ENCODE measurements at places on chromosomes 7 and 10.

DNA sequence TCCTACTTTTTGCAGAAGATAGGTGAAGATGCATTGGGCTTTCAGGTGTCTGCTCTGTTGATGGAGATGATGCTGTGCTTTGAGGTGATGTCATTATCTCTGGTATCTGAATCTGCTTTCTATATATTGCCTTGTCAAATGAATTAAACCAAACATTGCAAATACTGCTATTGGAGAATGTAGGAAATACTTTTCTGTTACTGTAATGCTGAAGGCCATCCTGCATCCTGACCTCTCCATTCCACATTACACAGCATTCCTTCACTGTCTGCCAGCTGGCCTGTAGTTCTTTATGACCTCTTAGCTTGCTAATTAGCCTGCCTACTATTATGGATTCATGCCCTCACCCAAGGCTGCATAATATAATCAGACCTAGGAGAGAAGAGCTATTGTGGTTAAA is 73.2 kb downstream of the VCL start:
- no peak for DNase-seq

DNA sequence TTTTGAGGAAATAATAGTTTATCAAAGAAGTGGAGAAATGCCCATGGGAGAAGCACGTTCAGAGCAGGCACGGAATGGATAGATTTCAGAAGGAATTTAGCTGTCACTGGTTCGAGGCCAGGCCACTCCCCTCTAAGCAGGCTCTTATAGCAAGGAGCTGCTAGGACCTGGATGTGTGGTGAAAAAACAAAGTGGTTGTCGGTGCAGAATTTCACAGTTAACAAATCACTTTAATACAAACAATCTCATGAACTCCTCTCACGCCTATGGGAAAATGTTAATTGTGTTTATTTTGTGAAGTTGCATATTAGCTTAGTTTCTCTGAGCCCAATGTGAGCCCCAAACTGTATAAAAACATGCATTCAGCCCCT is 176.3 kb downstream of the PKD1L1 start:
- DNase-seq, result no peak

DNA sequence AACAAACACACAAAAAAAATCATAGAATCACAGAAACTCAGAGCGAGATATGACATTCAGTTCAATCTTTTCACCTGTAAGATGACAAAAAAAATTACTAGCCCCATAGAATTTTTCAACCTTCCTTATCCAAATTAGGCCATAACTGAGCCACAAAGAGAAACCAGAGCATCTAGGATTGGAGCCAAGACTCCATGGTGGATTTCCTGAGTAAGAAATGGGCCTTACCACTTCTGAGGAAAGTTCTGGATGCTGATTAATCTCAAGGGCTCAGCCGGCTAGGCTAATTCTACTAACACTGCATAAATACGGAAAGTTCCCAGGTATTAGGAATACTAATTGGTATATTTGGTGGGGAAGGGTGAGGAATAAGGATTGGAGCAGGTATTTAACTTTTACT is 16.8 kb downstream of the LIPM start:
- DNase-seq, result no peak

- DNase-seq, result peak; percentile 73
These were observed 30.2 kb upstream of the ANKRD2 start for GRCh38 chr10:97542169-97543024.

DNA sequence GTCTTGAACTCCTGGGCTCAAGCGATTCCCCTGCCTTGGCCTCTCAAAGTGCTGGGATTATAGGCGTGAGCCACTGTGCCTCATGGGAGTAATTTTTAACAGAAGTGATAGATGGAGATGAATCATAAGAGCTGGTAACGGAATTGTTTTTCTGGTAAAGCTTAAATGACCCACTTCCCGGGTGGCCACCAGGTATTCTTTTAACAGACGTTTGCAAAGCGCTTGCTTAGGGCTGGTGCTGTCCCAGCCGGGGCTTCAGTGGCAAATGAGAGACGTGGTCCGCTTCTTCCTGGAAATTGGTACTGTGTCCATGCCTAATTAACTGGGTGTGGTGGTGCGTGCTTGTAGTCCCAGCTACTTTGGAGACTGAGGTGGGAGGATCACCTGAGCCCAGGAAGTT is 23.5 kb downstream of the CAMK1D start:
- no peak for DNase-seq

- DNase-seq, result no peak
These were observed 410.3 kb downstream of the NEBL start for GRCh38 chr10:20486791-20487190.

DNA sequence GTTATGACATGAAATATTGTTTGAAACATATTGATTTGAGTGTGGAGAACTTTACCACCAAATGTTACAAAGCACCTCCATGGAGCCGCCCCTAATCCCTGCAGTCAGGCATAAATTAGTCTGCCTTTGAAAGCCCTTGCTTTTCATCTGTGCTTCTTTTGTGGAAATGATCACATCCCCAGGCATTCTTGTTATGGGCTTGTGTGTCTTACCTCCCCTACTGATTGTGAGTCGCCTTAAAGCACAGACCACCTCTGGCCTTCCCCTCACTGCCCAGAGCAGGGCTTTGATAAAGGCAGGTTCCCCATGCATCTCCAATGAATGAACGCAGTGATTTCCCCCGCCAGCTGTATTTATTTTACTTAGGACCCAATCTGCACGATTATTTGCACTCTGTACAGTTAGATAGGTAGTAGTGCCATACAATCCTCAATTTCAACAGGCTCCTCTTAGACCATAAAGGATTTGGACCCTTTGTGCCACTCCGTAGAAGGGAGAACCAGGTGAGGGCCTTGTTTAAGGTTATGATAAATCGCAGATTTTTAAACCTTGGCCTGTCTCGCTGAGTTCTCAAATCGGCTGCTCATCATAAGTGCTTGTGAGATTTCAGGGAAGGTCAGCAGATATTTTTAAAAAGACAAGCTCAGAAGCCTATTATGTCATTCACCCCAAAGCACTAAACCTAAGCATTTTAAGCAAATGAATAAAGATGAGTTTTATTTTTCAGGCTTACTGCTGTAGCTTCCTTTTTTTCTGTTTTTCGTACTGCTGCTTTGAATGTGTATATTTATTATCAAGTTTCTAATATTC is 107.8 kb downstream of the CUBN start:
- DNase-seq, result peak; percentile 69

GRCh38 chr7:93238131-93238530 is 6.0 kb downstream of the VPS50 start:
- no peak for DNase-seq

GRCh38 chr10:3803927-3804741 is 19.1 kb upstream of the KLF6 start:
- DNase-seq, result peak; percentile 94

- no peak for DNase-seq
These were observed 615.0 kb upstream of the MBL2 start for GRCh38 chr10:53387562-53387961.

- DNase-seq, result no peak
These were observed 131.4 kb upstream of the ODAD2 start for GRCh38 chr10:28130267-28130666.

Measured in suppressor macrophage (primary cell).